ENCODE measurements at places on chromosomes 3 and 15.

DNA sequence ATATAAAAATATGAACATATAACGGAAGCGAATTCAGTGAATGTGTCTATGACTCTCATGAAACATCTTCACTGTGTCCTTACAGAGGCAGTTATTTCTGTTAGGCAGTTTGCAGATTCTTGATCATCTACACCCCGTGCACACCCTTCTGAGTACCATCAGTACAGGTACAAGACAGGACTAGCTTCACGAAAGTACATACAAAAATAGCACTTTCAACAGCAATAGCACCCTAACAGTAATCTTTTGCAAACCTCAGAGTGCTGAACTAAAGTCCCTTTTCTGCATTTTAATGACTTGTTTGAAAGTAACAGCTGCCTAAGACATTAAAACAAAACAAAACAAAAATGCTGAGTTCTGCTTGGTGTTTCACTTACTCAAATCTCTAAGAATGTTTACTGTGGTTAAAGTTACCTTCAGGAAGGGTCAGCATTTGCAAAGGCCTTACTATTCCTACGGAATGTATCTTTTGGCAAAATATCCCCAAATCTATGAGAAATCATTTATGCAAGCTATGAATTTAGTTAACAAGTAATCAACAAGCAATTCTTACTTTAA, 104.1 kb downstream of the CNTN3 start:
- no peak for DNase-seq

- no peak for DNase-seq
Measured at GRCh38 chr15:58448906-58449305, 17.1 kb downstream of the LIPC start.

DNA sequence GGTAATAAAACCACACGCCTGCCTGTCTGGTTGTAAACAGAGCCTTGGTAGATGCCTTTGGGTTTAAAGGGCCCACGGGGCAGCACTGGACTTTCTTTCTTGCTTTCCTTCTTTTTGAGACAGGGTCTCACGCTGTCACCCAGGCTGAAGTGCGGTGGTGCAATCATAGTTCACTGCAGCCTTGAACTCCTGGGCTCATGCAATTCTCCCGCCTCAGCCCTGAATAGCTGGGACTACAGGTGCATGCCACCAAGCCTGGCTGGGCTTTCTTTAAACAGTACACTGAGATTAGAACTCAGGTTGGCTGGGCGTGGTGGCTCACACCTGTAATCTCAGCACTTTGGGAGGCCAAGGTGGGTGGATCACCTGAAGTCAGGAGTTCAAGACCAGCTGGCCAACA, 42.2 kb downstream of the POC1A start:
- no peak for DNase-seq

GRCh38 chr3:104635872-104636580, 730.7 kb upstream of the ALCAM start:
- no peak for DNase-seq

- DNase-seq, result no peak
Measured at GRCh38 chr3:66237552-66237951, 16.8 kb downstream of the SLC25A26 start.

DNA sequence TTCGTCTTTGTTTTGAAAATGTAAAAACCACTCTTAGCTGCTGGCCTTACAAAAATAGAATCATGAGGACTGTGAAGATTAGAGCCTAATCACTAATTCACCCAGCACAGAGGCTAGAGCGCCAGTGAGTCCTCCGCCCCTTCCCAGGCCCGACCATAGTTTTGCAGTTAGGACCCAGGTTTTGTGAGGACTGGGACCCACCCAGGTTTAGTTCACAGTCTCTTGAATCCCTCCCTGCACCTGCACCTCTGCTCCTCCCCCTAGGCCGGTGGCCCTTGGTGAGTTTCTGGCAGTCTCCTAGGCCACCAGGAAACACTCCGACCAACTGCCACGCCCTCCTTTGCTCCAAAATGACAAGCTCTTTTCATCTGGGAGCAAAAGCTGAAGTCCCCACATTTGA, 136.0 kb upstream of the CCDC54 start:
- no peak for DNase-seq

DNA sequence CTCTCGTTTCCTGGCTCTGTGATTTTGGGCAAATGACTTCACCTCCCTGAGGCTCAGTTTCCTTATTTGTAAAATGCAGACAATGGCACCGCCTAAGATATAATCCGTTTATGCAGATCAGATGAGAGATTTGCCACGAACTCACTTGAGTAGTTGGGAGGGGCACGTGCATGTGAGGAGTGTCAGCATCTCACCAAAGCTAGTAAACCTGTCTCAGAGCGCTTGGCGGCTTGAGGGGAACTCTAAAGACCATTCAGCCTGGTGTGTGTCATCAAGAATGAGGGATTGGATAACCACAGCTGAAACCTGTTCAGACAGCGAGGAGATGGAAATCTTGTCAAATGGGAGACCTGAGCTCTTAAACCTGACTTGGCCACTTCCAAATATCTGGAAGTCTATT, 48.7 kb downstream of the BDH1 start:
- DNase-seq, result no peak
